ENCODE measurements at places on chromosomes 2 and 18.

DNA sequence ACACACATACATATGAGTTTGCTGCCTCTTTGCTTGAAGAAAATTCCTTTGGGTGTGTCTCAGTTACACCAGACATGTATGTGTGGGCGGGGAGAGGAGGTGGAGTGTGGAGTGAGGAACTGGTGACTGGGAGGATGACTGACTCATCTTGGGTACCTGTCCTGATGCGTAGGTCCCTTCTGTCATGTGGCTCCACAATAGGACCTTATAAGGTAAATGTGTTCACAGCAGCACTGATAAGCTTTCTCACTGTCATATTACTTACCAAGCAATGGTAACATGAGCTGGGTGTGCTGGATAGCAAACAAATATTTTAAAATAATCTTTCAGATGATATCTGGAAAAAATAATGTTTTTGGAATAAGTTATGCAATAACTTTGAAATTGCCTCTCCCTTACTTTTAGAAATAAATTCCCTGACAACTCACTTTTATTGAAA, 45.1 kb downstream of the SLC9A2 start:
- DNase-seq = no peak

DNA sequence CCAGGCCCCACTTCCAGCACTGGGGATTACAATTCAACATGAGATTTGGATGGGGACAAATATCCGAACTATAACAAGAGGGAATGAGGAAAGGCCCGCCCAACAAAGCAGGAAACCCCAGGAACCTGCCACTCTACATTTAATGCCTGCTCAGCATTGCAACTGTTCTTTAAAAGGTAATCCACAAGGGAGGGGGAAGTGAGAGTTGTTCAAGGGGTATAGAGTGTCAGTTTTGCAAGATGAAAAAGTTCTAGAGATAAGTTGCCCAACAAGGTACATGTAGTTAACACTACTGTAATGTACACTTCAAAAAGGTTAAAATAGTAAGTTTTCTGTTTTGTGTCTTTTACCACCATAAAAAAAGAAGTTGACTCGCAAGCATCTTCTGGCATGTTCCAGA, 137.6 kb downstream of the MBD2 start:
- DNase-seq = no peak

DNA sequence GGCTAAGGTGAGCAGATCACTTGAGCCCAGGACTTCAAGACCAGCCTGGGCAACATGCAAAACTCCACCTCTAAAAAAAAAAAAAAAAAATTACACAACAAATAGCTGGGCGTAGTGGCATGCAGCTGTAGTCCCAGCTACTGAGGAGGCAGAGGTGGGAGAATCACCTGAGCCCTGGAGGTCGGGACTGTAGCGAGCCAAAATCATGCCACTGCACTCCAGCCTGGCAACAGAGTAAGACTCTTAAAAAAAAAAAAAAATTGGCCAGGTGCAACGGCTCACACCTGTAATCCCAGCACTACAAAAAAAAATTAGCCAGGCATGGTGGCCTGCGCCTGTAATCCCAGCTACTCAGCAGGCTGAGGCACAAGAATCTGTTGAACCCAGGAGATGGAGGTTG, 7.3 kb downstream of the STARD7 start:
- DNase-seq = no peak

GRCh38 chr2:71833855-71834560, 313.7 kb downstream of the CYP26B1 start:
- no peak for DNase-seq

- no peak for DNase-seq
These were observed 51.8 kb downstream of the LPIN2 start for GRCh38 chr18:2960983-2961696.

DNA sequence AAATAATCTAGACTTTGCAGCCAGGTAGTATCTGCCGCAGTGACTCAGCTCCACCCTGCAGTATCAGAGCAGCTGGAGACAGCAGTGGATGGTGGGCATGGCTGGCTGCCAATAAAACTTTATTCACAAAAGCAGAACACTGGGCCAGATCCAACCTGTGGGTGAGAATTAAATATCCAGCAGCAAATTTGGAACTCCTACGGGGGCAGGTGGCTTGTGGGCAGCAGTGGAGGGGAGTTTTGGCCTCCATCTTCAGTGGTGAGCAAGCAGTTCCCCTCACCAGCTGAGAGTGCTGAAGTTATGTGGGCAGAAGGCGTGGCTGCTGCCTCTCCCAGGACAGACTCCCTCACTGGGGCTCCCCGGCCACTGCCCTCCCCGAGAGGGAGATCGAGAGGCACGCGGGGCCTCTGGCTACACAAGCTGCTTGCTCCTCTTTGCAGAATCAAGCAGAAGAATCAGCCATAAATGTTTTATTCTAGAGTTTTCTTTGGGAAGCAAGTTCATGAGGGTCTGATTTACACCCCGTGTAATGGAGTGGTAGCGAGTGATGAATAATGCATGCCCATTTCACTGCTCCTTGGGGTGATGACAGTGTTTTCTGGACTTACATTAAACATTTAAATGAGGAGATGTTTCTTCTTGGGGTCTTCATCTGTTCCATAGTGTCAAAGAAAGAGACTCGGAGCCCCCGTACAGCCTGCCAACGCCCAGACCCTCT, 204.3 kb downstream of the SEPTIN10 start:
- DNase-seq = no peak

GRCh38 chr2:237763812-237764211, 34.8 kb upstream of the RBM44 start:
- DNase-seq = no peak

DNA sequence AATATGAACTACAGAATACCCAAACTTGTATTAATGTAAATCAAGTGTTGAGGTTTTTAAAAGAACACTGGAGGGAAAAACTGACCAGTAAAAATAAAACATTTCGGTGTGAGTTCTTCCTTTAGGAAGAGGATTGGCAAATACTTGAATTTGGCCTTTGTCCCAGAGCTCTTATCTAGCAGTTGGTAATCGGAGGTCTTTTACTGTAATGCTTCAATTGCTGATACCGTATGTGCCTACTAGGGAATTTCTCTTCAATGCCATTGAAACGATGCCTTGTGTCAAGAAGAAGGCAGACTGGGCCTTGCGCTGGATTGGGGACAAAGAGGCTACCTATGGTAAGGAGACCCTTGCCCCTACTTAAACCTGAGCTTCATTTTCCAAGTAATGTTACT, 4.1 kb downstream of the RRM2 start:
- DNase-seq = no peak

GRCh38 chr18:44579745-44580144, 100.9 kb upstream of the SETBP1 start:
- DNase-seq = no peak

GRCh38 chr2:157170299-157170698, 87.2 kb upstream of the GALNT5 start:
- DNase-seq = no peak

DNA sequence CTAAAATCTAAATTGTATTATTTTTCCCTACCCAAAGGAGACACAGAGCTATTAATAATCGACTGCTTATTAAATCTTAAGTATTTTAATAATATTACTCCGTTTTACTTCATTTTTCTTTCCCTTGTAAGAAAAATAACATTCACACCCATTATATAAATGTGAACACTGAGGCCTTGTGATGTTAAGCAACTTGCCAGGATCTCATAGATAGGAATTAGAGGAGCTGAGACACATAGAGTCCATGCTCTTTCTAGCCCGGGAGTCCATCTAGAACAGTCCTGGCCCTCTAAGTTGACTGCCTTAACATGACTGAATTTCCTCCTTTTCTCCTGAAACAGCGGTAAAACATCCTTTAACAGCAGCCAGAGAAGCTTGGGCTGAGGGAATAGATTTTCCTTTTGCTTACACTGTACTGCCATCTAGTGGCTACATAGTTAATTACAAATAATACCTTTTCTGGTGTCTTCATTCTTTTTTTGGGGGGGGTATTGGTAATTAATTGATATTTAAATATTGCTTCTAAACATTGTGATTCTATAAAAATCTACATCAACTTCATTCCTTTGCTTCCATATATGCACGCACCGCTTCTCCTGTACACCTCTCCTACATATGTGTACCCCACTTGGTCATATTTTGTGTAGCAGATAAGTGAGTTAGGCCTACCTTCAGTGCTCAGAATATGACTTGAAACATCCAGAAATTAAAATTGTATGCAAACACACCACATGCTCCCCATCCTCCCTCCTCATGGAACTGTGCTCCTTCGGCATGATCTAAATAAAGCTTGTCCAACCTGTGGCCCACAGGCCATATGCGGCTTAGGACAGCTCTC, 125.8 kb upstream of the HNMT start:
- peak; percentile 1 for DNase-seq

- DNase-seq = no peak
These were observed 219.1 kb upstream of the BOD1L2 start for GRCh38 chr18:56927786-56928185.

- DNase-seq = no peak
These were observed 63.7 kb upstream of the ITGA4 start for GRCh38 chr2:181393472-181393871.

- no peak for DNase-seq
These were observed 37.8 kb downstream of the CXCR4 start for GRCh38 chr2:136080114-136080513.

- no peak for DNase-seq
These were observed 23.6 kb downstream of the COX7A2L start for GRCh38 chr2:42337356-42337820.

DNA sequence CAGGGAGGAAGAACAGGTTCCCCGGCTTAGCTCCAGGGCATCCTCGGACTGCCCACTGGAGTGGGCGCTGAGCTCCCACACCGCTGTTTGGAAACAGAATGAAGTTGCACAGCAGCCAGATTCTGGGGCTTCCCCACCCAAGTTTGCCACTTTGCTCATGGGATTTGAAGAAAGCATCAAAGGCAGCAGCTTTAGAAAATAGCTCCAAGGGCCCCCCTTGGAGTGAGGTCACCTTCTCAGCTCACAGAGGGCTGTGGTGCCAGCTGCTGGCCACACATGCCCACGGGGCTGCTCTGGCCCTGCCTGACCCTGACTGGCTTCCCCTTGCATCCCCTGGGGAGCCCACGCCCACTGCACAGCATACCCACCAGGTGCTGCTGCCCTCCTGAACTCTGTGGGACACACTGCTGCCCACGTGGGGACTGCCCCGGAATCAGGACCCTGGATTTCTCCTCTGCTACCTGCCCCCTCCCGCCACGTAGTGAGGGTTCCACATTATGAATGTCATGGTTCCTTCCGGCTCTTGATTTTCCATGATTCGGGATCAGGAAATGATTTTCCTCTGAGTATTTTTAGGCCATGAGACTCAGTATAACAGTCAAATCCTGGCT, 70.3 kb downstream of the TGOLN2 start:
- no peak for DNase-seq

GRCh38 chr2:171185941-171186340, 25.2 kb upstream of the TLK1 start:
- DNase-seq = no peak

GRCh38 chr2:127143841-127144782, 37.2 kb upstream of the BIN1 start:
- DNase-seq = no peak

DNA sequence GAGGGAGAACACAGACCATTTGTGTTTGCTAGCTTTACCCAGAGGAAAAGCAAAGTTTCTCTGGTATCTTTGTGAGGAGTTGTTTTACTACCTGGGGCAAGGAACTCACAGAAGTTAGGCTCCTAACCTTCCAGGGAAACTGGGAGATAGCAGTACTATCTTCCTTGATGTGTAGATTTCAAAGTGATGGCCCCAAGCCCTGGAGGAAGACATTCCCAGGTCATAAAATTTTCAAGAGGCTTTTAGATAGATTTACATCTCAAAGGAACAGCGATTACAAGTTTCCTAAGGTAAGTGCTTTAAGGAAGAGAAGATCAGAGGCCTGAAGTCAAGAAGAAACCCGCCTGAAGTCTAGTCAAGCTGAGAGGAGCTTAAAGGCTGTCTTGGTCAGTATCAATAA, 1187.8 kb upstream of the TMEFF2 start:
- DNase-seq = no peak

Data from SHP77 (cell line).